ENCODE measurements at places on chromosomes 4 and X. TPM values are rescaled to one million over a fixed set of nuclear protein-coding genes. Genes with fewer than 3 reads are reported as not detected.

The COX7B2 gene
- total RNA-seq = not detected

The ARMCX4 gene
- 4.8 TPM for total RNA-seq

The NHSL2 gene
- total RNA-seq = 1.6 TPM

DNA sequence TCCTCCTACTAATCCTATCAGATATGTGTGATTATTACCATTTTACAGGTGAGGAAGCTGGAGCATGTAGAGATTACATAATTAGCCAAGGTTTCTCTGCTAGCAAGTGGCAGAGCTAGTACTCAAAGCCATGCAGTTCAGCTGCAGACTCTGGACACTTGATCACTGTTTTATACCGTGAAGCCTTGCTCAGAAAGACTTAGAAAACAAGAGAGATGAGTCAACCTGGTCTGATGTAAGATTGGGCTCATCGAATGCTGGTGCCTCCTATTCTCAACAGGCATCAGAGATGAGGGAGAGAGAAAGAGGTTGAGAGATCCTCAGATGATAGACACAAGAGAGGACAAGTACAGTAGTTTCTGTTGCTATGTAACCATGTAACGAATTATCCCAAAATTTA, 19.0 kb upstream of the PDE5A start:
- no peak for DNase-seq
- H3K4me3 ChIP-seq = no peak overlapping the region
- no peak overlapping the region for H3K27ac ChIP-seq
- H3K4me1 ChIP-seq = peaks cover 1% of the 10 kb centered on the region
- H3K27me3 ChIP-seq = peaks cover 10% of the 10 kb centered on the region

DNA sequence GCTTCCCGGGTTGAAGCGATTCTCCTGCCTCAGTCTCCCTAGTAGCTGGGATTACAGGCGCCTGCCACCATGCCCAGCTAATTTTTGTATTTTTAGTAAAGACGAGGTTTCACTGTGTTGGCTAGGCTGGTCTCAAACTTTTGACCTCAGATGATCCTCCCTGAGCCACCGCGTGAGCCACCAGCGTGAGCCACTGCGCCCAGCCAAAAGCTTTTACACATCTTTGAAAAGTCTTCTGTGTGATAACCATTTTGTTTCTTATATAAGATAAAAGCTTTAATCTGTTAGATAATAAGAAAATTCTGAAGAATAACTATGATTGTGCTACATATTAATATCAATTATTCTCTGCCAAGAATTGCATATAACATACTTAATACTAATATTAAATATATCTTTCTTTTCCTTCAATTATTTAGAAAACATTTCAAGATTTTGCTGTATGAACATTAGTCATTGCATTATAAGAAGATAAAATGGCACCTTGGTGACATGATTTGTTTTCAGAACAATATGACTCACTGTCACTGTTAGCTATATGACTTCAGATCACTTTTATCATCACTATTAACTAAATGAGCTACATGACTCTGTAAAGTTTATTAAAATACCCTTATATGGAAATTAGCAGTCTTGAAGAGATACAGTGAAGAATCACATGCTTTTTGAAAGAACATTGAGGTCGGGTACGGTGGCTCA, 33.4 kb downstream of the RUFY3 start:
- no peak for DNase-seq
- H3K4me3 ChIP-seq = no peak overlapping the region
- H3K27ac ChIP-seq = no peak overlapping the region
- no peaks in the 10 kb centered on the region for H3K27me3 ChIP-seq
- H3K36me3 ChIP-seq = peaks cover 8% of the 10 kb centered on the region

- H3K27me3 ChIP-seq = peaks cover 6% of the 10 kb centered on the region
- H3K27ac ChIP-seq = no peak overlapping the region
- DNase-seq = no peak
- no peaks in the 10 kb centered on the region for H3K36me3 ChIP-seq
Observed at GRCh38 chrX:80022363-80023031, 7.9 kb downstream of the TBX22 start.

DNA sequence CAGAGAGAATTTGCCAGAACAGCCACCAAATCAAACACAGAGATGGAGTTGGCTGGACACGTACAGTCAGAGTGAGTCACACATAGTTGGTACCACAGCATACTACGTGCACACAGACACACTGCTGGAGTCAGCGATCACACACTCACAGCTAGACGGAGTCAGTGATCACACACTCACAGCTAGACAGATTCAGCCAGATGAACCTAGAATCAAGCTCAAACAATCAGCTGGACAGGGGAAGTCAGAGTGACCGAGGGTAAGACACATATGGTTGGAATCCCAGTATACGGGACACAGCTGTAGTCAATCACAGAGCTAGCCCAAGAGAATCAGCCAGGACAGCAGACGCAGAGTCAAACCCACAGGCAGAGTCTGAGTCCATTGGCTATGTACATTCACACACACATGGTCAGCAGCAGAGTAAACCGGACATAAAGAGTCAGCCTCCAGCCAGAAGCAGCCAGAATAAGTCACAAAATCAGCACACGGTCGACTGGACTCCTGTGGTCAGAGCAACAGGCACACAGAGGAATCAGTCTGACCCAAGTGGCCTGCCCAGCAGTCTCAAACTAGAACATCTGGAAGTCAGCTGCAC, 4.6 kb downstream of the SLC38A5 start:
- peaks cover 34% of the 10 kb centered on the region for H3K36me3 ChIP-seq
- no peaks in the 10 kb centered on the region for H3K27me3 ChIP-seq
- peaks cover 32% of the 10 kb centered on the region for H3K4me1 ChIP-seq
